ENCODE measurements at places on chromosomes 1 and 21.
A peak's percentile ranks its signal among the peaks of the same experiment; 100 is the strongest.

- no peak for DNase-seq
Observed at GRCh38 chr1:220952961-220953643, 73.9 kb downstream of the HLX start.

GRCh38 chr1:13916530-13916929, 216.5 kb downstream of the PRDM2 start:
- no peak for DNase-seq

- peak; percentile 94 for DNase-seq
Observed at GRCh38 chr1:244970744-244971551, 106.6 kb upstream of the HNRNPU start.

- DNase-seq = no peak
Observed at GRCh38 chr1:1748686-1749321, 24.6 kb upstream of the CDK11A start.

GRCh38 chr1:119347858-119348257, 20.7 kb upstream of the HAO2 start:
- DNase-seq = no peak

DNA sequence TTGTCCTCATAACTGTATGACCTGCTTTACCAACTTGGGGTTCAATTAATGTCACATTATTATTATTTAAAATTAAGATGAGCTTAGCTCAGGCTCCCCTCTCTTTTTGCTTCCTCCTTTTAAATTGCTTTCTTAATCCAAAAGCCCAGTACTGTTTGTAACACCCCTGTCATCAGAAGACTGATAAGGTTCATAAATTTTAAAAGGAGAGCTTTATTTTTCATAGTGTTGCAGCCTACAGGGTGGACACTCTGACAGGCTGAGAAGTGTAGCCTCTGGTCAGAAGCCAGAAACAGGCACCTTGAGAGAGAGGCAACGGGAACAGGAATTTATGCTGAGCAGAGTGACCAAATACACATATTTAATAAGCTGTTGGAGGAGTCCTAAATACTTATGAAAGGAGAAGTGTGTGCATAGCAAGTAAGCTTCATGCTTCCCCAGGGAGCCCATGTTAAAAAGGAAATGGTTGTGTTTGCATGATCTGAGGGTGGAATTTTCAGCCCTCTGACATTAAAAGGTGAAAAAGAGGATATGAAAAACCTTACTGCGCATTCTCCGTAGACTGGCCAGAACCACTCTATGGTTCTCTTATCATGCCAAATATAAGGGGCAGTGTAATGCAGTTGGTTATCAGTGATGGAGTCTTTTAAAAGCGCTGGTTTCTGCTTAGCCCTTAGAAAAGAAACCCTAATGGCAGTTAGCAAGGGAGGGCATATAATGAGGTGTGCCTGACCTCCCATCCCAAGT, 30.5 kb upstream of the FGGY start:
- DNase-seq = peak; percentile 41
